ENCODE measurements at places on chromosomes 1 and 21.

GRCh38 chr1:163168053-163168452, 34.7 kb downstream of the RGS5 start:
- DNase-seq: peak; percentile 83

DNA sequence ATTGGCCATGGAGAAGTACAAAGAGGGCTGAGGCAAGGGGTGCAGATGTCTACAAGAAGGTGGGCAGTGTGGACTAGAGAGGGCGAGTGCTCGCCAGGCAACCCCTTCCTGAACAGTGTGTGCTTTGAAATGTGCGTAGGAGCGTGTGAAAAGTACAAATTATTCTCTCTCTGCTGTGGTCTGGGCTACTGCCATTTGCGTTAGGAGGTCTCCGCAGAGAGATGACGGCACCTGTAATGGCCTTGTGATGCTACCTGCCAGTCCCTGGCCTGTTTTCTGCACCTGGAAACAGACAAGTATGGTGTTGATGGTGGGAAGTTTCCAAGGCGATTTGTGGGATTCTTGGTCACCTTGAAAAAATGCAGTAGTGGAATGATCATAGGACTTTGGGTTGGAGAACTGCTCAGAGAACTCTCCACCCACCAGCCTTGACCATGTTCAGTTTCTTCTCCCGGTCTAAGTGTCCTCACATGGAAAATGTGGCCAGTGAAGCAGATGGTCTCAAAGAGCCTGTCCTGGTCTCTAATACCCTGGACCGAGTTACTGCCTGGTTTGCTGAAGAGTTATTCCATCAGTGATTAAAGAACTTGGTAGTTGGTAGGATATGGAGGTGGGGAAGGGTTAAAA, 74.5 kb downstream of the MRPS6 start:
- DNase-seq: no peak

DNA sequence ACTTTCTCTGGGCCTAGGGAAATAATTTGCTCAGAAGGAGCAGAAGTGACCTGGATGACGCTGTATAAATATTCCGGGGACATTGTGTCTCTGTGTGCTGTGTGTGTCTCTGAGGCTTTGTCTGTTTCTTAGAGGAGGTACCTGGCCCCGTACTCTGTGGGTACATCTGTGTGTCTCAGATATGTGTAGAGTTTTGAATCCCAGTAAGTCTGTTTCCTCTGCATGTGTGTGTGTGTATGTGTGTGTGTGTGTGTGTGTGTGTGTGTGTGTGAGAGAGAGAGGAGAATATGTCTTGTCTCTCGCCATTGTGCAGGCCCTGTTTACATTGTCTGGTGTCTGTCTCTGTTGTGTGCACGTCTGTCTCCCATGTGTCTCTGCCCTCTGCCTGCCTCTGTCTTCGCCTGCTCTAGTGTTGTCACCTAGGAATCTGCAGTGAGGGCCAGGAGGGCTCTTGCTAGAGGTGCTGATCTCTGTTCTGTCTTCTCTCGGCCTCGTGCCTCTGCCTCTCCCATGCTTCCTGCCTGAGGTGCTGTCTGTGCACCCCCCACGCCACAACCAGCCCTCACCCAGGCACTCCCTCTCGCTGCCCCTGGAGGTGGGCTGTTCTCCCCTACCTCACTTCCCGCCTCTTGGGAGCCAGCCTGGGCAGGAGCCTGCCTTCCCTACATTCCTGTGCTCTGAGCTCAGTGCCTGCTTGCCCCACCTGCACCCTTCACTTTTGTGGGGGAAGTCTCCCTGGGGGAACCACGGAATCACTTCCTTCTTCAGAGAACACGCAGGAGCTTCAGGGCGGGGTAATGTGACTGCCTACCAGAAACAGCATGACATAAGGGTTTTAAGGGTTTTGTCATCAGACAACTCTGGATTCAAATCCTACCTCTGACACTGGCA, 5.9 kb downstream of the MAP7D1 start:
- DNase-seq: no peak

GRCh38 chr1:159937054-159937750, 8.2 kb downstream of the IGSF9 start:
- no peak for DNase-seq

DNA sequence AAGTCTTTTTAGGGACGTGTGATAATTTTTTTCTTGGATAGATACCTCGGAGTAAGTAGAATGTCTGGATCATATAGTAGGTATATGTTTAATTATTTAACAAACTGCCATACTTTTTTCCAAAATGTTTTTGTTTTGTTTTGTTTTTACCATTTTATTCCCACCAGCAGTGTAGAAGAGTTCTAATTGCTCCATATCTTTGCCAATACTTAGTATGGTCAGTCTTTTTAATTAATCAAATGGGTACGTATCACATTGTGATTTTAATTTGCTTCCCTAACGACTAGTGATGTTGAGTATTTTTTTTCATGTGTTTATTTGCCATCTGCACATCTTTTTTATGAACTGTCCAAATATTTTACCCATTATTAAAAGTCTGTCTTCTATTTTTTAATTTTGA, 23.6 kb upstream of the KCNJ6 start:
- no peak for DNase-seq

GRCh38 chr1:57551476-57551875, 127.6 kb upstream of the DAB1 start:
- DNase-seq: no peak

GRCh38 chr1:213973129-213973528, 14.6 kb upstream of the PROX1 start:
- DNase-seq: no peak

GRCh38 chr1:155198547-155198906, 9.2 kb downstream of the THBS3 start:
- no peak for DNase-seq

DNA sequence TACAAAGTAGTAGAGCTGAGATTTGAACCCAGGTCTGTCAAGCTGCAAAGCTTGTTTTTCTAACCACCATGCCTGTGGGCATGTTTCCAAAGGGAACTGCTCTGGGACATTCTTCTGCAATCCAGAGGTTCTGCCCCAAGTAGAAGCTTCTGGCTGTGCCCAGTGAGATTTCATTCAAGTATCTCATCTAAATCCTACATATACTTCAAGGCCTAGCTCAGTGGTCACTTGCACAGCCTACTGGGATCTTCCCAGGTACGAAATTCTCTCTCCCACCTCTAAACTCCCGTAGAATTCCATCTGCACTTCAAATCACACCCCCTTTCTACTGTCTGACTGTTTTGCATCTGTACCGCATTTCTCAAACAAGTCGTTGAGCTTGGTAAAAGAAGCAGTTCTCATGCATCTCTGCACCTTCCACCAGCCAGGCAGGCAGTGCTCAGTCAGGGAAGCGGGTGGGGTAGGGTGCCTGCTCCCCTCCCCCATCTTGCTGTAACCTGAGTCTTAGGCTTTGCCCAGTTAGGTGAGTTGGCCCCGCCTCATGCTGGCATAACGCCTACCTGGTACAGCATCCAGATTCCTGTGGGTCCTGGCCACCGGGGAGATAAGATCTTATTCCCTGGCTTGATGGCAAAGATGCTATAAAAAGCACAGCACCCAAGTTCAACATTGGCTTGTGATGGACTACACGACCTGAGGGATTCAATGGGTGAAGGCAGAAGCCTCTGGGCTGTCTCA, 13.5 kb downstream of the SLC9A1 start:
- no peak for DNase-seq

- peak; percentile 95 for DNase-seq
Observed at GRCh38 chr1:161117759-161118581, at the start of the genes NIT1 and PFDN2. NIT1 (plus strand) TSS chr1:161118105; CDS start chr1:161118177, 72 bp downstream. PFDN2 (minus strand) TSS chr1:161118037; CDS start chr1:161118026, 11 bp downstream.

GRCh38 chr1:83927701-83928100, 71.2 kb downstream of the TTLL7 start:
- no peak for DNase-seq

GRCh38 chr21:19123053-19123452, 719.5 kb upstream of the TMPRSS15 start:
- DNase-seq: no peak

DNA sequence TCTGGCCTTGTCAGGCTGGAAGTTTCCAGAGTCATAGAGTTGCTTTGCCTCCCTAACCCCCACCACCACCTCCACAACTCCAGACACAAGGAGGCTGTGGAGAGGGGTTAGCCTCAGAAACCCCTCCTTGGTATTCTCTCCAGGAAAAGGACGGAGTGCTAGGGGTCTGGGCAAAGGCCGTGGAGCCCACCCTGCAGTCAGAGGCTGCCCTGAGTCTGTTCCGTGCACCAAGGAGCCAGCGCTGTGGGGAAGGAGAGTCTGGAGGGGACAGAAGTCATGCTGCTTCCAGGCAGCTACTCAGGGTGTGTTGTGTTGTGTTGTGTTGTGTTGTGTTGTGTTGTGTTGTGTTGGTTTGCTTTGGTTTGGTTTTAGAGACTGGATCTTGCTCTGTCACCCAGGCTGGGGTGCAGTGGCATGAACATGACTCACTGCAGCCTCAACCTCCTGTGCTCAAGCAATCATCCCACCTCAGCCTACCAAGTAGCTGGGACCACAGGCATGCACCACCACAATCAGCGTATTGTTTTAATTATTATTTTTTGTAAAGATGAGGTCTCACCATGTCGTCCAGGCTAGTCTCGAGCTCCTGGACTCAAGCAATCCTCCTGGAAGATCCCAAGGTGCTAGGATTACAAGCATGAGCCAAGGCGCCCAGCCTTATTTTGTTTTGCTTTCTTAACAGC, 122.2 kb upstream of the TMEM51 start:
- no peak for DNase-seq

- no peak for DNase-seq
Observed at GRCh38 chr1:7940745-7941436, at the start of gene TNFRSF9. TNFRSF9 (minus strand) TSS chr1:7940839; CDS start chr1:7939994, 845 bp downstream.

DNA sequence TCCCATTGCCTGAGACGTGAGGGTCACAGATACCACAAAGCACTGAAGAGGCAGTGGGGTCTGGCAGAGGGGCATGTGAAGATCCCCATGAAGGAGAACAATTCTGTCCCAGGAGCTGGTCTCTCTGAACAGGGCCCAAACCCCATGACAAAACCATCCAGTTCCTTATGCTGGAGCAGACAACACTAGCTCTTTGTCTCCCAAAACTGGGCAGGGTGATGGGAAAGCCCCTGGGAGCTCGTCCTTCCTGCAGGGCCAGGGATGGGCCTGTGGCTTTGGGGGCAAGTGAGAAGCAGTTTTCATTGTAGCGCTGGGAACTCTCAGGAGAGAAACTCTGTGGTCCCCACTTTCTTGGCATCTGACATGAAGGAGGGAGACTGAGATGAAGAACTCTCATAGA, 8.8 kb downstream of the ETV3L start:
- no peak for DNase-seq

GRCh38 chr1:198258491-198258890, 101.7 kb downstream of the NEK7 start:
- DNase-seq: peak; percentile 41

DNA sequence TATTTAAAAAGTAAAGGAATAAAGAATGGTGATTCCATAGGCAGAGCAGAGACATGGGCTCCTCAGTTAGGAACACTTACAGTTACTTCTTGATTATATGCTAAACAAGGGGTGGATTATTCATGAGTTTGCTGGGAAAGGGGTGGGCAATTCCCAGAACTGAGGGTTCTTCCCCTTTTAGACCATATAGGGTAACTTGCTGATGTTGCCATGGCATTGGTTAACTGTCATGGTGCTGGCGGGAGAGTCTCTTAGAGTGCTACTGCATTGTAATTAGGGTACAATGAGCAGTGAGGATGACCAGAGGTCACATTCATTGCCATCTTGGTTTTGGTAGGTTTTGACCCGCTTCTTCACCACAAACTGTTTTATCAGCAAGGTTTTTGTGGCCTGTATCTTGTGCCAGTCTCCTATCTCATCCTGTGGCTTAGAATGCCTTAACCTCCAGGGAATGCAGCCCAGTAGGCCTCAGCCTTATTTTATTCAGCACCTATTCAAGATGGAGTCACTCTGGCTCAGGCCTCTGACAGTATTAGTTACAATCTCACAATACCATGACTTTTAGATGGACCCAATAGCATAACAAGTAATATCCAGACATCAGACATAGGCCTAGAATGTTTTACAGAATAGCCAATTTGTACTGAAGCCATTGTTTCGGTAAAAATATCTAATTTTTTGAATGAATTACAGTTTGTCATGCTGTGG, 106.8 kb downstream of the ZBTB18 start:
- DNase-seq: no peak

GRCh38 chr21:36729310-36729970, 30.5 kb downstream of the SIM2 start:
- DNase-seq: no peak

DNA sequence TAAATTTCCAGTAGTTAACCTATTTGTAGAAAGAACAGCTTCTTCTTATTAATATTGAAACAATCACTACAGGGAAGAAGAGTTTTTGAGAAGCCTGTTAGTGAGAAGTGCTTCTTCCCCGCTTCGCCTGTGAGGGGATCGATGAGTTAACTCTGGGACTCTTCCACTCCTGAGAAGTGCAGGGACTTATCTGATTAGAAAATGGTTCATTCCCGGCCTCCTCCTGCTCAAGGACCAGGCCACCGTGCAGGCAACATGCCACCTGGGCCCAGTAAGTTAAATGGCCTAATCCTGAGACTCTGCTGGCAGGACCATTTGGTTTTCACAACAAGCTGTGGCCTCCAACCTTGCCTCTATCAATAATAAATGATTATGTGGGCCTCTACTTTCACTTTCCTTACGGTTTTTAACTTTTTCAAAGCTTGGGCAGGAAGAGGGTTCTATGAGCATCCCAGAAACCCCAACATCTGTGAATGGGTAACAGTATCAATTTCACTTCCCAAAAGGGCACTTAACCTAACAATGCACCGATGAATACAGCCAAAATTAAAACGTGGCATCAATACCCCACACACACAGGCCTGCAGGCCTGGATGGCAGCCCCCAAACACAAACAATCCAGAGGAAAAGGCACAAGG, 33.1 kb downstream of the SIPA1L2 start:
- no peak for DNase-seq

DNA sequence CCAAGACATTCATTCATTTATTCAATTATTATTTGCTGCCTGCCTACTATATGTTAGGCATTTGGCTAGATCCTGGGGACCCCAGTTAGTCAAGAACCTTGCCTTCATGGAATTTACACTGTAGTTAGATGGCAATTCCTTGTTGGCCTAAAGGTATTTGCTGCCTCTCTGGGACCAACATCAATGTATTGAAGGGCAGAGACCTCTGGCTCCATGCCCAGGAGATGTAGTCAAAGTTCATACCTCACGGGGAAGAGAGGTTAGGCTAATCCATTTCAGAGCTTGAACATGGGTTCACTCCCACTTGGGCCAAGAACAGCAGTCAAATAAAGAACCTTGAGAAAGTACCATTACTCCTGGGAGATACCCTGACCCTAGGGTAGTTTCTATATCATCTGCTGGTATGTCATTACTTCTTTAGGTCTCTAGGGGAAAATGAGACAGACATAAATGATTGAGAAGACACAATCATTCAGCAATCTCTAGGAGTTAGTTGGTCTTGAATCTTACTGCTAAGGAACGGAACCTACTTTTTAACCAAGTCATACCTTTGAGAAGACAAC, 32.0 kb downstream of the SORT1 start:
- no peak for DNase-seq

GRCh38 chr1:93591676-93592550, 89.7 kb downstream of the BCAR3 start:
- DNase-seq: no peak

DNA sequence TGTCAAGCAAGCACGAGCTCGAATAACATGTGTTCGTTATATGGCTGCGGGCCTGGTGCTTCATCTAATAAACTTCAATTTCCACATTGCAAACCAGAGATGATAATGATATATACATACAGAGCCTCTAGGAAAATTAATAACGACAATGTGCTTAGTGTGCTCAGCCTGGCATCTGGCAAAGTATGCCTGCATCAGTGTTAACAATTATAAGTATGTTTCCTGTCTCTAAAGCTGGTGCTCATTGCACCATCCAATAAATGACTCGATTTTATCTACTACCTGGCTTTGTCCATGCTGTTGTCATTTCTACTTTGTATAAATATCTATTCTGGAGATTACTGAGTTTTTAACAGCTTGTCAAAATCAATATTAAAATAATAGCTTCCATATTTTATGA, 1402.6 kb downstream of the MRPL39 start:
- no peak for DNase-seq
